Activated CD4-positive, alpha-beta memory T cell treated with anti-CD3 and anti-CD28 coated beads for 36 hours (primary cell): ENCODE measurements at places on chromosomes 7 and 10.

DNA sequence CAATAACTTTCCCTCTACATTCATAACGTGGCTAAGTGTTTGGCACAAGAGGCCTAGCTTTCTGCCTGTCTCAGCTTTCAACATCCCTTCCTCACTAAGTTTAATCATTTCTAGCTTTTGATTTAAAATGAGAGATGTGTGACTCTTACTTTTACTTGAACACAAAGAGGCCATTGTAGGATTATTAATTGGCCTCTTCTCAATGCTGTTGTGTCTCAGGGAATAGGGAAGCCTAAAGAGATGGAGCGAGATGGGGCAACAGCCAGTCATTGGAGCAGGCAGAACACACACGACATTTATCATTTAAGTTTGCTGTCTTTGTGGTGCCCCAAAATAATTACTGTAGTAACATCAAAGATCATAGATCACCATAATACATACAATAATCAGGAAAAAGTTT, 167.1 kb upstream of the TRIM24 start:
- H3K27ac ChIP-seq = no peak overlapping the region
- no peaks in the 10 kb centered on the region for H3K27me3 ChIP-seq
- DNase-seq = no peak
- H3K4me1 ChIP-seq = no peaks in the 10 kb centered on the region
- no peaks in the 10 kb centered on the region for H3K36me3 ChIP-seq
- no peak overlapping the region for H3K4me3 ChIP-seq

DNA sequence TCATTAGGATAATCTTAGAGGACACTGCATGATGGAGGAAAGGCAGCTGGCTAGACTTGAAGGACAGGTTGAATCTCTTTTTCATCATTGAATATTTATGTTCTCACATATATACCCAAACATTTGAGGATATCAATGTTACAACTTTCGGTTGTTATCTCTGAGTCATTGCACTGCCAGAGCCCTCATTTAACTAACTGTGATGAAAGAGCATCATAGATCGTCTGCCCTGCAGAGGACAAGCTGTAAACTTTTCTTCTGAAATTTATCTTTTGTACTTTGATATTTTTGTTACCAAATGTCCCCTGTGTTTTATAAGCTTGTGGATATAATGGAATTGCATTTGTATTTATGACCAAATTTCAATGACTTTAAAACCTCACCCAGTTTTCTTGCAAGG, 298.7 kb downstream of the PHF14 start:
- no peak for DNase-seq
- H3K4me1 ChIP-seq = no peaks in the 10 kb centered on the region
- no peaks in the 10 kb centered on the region for H3K27me3 ChIP-seq
- H3K27ac ChIP-seq = no peak overlapping the region
- H3K4me3 ChIP-seq = no peak overlapping the region
- no peaks in the 10 kb centered on the region for H3K36me3 ChIP-seq

DNA sequence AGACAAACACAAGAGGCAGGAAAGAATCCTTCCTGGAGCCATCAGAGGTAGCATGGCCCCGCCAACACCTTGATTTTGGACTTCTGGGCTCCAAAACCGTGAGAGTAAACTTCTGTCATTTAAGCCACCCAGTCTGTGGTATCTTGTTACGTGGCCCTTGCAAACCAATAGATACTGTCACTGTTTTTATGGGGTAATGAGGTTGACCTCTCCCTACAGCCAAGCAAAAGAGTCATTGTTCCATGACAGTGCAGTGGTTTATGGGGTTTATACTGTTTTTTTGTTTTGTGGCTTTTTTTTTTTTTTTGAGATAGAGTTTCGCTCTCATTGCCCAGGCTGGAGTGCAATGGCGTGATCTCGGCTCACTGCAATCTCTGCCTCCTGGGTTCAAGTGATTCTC, 32.8 kb downstream of the KIAA1549 start:
- H3K27ac ChIP-seq = no peak overlapping the region
- no peaks in the 10 kb centered on the region for H3K36me3 ChIP-seq
- H3K27me3 ChIP-seq = peaks cover 3% of the 10 kb centered on the region
- no peaks in the 10 kb centered on the region for H3K4me1 ChIP-seq
- no peak overlapping the region for H3K4me3 ChIP-seq
- DNase-seq = no peak

DNA sequence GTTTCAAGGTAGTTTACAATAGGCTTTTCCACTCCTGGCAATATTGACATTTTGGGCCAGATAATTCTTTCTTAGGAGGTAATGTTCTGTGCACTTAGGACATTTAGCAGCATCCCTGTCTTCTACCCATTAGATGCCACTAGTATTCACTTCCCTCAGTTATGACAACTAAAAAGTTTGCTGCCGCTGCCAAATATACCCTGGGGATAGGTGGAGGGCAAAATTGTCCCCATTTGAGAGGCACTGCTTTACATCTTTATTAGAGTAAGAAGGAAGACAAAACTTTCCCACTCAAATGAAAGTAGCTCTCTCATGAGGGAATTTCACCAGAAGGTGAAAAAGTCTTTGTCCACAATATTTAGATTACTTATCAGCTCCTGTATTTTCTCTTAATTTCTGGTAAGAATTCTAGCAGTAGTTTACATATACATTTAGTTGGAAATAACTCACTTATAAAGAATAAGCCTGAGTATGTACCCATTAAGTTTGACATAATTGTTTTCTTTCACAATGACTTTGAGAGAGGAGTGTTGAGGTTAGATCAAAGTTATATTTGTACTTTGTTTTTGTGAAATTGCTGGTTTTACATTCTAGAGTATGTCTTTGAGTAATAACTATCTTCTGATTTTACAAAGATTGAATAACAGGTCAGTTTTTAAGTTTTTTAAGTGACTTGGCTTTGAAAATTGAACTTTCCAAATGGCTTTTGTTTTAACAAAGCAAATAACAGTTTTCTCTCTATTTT, 46.0 kb downstream of the HELLS start:
- H3K27ac ChIP-seq = peak overlapping the region; percentile 84
- DNase-seq = no peak
- H3K36me3 ChIP-seq = peaks cover 70% of the 10 kb centered on the region
- H3K4me1 ChIP-seq = peaks cover 23% of the 10 kb centered on the region
- H3K27me3 ChIP-seq = no peaks in the 10 kb centered on the region
- no peak overlapping the region for H3K4me3 ChIP-seq

DNA sequence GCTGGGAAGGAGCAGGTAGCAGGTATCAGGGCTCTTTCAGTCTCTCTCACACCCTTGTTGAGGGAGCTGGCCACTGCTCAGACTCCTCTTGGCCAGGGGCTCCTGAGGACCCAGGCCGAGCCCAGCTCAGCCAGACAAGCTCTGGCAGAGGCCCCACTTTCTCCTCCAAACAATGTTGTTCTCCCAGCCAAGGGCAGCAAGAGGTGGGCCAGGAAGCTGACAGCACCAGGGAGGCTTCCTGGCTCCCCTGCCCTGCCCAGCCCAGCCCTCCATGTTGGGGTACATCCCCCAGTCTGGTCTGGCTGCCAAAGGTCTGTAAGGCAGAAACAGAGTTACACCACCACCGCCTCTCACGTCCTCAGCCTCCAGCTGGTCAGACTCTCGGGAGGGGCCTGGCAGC, 33.9 kb upstream of the COL13A1 start:
- DNase-seq = no peak
- H3K27ac ChIP-seq = no peak overlapping the region
- H3K36me3 ChIP-seq = no peaks in the 10 kb centered on the region
- H3K27me3 ChIP-seq = peaks cover 13% of the 10 kb centered on the region
- no peak overlapping the region for H3K4me3 ChIP-seq

DNA sequence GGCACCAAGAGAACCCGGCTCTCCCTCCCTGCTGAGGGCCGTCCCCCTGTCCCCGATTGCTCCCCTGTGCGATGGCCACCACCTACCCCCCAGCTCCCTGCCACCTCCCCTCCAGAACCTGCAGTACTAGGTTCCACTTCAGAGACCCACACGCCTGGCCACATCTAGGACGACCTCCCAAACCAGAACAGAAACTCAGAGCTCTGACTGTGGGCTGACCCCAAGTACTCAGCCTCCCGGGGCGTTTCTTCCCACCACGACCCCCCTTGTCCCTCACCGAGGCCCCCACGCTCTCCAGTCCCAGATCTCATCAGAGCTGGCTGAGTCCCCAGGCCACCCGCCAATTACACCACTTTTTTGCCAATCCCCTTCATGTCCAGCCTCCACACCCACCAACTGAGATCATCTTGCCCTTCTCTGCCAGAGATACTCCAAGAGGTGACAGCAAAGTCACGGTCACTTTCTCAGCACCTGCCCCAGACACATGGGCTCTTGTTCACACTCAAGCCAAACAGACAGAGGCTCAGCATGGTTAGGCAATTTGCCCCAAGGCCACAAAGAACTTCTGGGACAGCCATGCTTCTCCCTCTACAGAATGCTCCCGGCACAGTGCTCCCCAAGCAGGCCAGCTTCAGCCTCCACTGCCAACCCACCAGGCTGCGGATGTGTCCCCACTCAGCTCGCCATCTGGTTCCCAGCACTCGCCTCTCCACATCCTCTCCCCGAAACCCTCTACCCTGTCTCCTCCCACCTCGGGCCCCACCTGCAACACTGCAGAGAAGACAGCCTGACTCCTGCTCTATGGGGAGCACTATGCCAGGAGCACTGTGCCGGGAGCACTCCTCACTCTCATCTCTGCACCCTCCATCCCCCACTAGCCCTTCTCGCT, 4.7 kb downstream of the TMEM120A start:
- peaks cover 14% of the 10 kb centered on the region for H3K4me1 ChIP-seq
- no peak overlapping the region for H3K4me3 ChIP-seq
- no peaks in the 10 kb centered on the region for H3K27me3 ChIP-seq
- peaks cover 2% of the 10 kb centered on the region for H3K36me3 ChIP-seq
- H3K27ac ChIP-seq = no peak overlapping the region

DNA sequence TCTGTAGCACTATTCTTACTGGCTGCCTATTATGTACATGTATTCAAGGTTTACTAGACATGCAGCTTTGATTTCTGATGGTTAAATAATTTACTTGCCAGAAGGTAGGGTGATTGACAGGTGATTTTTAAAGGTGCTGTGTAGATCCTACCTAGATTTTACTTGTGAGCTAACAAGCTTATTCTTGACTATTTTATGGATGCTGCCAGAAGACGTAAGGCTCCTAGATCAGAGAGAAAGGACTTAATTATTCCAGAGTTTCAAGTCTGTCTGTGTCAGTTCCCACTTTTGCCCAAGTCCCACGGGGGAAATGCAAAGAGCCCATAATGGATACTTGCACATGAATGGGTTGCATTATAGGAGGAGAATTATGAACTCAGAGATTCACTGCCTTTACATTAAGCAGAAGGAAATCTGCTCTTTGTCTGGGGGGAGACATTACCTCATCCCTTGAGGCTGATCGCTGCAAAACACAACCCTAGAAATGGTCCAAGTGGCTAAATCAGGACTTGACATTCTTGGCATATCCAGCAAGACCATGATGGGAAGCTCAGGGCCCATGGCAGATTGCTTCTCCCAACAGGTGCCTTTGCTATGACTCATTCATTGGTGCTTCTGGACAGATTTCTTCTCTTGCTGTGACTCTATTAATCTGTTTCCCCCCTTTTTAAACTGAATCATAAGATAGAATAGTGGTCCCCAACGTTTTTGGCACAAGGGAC, 32.1 kb downstream of the GPR158 start:
- DNase-seq = no peak
- peaks cover 1% of the 10 kb centered on the region for H3K27me3 ChIP-seq
- no peak overlapping the region for H3K4me3 ChIP-seq
- H3K4me1 ChIP-seq = no peaks in the 10 kb centered on the region
- H3K27ac ChIP-seq = no peak overlapping the region
- H3K36me3 ChIP-seq = no peaks in the 10 kb centered on the region

DNA sequence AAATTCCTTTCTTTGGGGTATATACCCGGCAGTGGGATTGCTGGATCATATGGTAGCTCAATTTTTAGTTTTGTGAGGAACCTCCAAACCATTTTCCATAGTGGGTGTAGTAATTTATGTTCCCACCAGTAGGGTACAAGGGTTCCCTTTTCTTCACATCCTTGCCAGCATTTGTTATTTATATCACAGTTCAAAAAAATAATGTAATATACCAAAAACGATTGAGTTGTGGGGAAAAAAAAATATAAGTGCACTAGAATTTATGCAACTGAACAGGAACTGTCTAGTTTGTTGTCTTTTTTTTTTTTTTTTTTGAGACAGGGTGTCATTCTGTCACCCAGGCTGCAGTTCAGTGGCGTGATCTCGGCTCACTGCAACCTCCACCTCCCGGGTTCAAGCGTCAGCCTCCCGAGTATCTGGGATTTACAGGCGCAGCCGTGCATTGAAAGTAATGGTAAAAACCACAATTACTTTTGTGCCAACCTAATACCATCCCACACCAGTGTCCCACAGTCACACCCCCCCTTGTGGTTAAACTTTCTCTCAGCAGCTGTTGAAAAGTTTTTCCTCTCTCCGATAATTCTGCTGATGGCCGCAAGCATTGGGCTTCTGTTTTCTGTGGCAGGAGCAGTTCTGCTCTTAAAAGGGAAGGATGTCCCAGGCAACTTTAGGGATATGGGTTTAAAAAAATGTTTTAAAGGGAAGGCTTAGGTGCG, 6.8 kb upstream of the LAT2 start:
- H3K27me3 ChIP-seq = no peaks in the 10 kb centered on the region
- H3K4me1 ChIP-seq = no peaks in the 10 kb centered on the region
- H3K27ac ChIP-seq = no peak overlapping the region
- no peaks in the 10 kb centered on the region for H3K36me3 ChIP-seq
- no peak for DNase-seq

GRCh38 chr7:131493581-131493980, 62.8 kb downstream of the PODXL start:
- DNase-seq = no peak
- no peaks in the 10 kb centered on the region for H3K4me1 ChIP-seq
- H3K4me3 ChIP-seq = no peak overlapping the region
- peaks cover 2% of the 10 kb centered on the region for H3K36me3 ChIP-seq
- no peak overlapping the region for H3K27ac ChIP-seq

- no peak for DNase-seq
- H3K36me3 ChIP-seq = no peaks in the 10 kb centered on the region
- no peaks in the 10 kb centered on the region for H3K4me1 ChIP-seq
- peaks cover 2% of the 10 kb centered on the region for H3K27me3 ChIP-seq
Observed at GRCh38 chr10:28400176-28400575, 97.3 kb upstream of the MPP7 start.

GRCh38 chr7:6074612-6075380, 43.6 kb downstream of the ANKRD61 start:
- no peak overlapping the region for H3K4me3 ChIP-seq
- H3K27me3 ChIP-seq = no peaks in the 10 kb centered on the region
- H3K4me1 ChIP-seq = no peaks in the 10 kb centered on the region
- no peaks in the 10 kb centered on the region for H3K36me3 ChIP-seq
- no peak for DNase-seq
- H3K27ac ChIP-seq = no peak overlapping the region

DNA sequence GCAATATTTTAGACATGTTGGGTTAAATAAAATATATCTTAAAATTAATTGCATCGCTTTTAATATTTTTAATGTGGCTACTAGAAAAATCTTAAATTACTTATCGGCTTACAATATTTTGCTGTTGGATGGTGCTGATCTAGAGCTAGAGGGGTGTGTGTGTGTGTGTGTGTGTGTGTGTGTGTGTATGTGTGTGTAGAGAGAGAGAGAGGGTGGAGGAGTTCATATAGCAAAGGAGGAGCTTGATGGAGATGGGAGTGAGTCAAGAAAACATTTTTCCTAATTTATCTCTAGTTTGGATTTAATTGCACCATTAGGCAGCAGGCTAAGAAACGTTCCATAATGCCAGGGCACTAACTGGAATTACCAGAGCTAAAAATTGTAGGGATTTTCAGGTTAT, 10.4 kb upstream of the SLC25A13 start:
- H3K4me1 ChIP-seq = no peaks in the 10 kb centered on the region
- no peaks in the 10 kb centered on the region for H3K36me3 ChIP-seq
- no peak for DNase-seq
- no peak overlapping the region for H3K27ac ChIP-seq
- H3K4me3 ChIP-seq = no peak overlapping the region
